ENCODE measurements at places on chromosomes 5 and 9.

GRCh38 chr9:91126761-91127445 lies 234.8 kb downstream of the AUH start:
- no peak for DNase-seq

DNA sequence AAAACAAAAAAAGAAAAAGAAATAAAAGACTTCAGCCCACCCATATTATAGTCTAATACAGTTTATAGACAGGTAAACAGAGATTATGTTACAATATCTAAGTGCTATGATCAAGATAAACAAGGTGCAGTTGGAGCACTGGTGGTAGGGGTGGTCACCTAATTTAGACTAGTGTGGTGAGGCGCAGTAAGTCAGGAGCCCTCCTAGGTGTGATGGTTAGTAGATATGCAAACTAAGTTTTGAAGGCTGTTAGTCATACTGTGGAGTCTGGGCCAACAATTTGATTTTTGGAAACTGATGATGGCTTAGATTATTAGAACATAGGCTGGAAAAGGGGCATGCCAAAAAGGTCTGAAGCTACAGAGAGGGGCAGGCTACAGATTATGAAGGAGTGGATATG lies 14.7 kb downstream of the NIPBL start:
- DNase-seq: no peak

GRCh38 chr5:108543486-108543885 lies 161.6 kb upstream of the FBXL17 start:
- no peak for DNase-seq

DNA sequence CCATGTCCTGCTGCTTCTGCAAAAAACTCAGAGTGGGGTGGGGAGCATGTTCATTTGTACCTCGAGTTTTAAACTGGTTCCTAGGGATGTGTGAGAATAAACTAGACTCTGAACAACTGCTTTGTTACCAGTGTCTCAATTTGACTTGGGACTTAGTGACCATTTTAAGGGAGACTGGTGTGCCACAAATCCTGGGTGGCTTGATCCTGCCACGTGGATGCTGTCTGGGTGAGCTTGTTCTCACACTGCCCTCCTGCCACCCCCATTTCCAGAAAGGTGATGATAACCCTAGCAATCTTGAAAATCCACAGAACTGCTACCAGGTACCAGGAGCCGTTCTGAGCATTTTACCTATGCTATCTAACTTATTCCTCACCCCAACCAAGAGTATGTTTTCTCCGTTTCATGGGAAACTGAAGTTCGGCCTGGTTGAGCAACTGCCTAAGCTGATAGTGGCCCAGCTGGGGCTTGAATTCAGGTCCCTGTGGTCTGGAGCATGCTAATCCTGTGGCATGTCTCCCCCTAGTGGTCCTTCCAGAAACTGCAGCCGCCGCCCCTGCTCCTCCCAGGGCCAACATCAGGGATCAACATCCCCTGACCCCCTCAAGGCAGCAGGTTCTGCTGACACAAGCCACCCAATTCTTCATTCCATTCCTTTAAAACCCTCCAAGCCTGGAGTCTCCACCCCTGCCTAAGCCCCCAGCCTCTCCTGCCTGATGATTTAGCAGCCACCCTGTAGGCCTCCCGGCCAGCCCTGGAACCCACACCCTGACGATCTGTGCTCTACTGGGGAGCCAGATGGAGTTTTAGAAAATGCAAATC lies 2.8 kb downstream of the IL3 start:
- peak; percentile 85 for DNase-seq

- DNase-seq: no peak
These were observed 20.5 kb downstream of the ELP1 start for GRCh38 chr9:108913391-108913790.

DNA sequence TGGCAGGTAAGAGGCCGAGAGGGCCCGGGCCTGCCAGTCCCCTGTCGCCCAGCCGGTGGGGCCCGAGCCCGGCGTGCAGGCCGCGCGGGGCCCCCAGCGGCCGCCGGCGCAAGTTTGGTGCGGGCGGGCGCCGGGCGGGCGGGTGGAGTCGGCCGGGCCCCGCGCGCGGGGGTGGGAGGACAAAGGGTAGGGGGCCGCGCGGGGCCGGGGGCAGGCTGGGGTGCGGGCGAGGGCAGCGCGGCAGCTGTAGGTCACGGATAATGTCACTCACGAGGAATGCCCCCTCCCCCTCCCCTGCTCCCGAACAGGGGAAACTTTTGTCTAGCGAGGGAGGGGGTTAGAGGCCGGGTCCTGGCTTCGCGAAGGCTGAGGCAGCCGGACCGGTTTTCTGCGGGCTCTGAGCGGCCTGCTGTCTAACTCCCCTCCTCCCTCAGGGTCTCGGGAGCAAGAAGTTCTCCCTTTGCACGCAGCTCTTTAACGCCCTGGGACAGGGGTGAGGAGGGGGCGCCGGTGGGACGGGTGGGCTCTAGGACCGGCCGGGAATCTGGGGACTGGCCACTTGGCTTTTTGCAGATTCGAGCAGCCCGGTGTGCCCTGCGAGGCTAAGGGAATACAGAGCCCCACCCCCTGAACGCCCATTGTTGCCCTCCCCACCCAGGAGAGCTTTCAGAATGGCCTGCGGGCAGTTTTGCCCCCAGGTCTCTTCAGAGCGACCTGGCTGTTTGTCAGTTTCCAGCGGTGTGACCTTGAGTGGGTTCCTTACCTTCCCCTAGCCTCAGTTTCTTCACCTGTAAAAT lies 21.3 kb upstream of the NDST1 start:
- DNase-seq: peak; percentile 76

Data from WERI-Rb-1 (cell line).